ENCODE measurements at places on chromosomes 1 and 21.

GRCh38 chr1:11051781-11052511 lies 4.9 kb upstream of the MASP2 start:
- DNase-seq, result no peak

DNA sequence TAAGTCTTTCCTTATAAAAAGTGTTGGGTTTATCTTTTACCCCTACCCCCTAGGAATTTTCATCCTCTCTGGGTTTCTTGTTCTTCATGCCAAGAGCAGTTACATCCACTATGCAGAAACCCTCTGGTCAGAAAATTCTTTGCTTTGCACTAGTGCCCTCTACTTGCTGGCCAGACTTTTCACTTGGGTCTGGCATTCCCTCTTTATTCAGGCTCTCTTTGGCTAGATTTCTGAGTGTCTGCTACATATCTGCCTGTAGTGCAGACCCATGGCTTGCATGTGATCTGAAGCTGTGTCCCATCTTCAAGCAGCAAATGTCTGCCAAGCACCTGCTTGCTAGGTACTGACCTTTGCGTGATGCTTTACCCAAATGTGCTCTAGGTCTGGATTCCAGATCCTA lies 237.0 kb downstream of the GPATCH2 start:
- peak; percentile 14 for DNase-seq

GRCh38 chr1:44020464-44020863 lies 10.8 kb downstream of the SLC6A9 start:
- DNase-seq, result no peak

- peak; percentile 45 for DNase-seq
Observed at GRCh38 chr1:29258189-29258975, 22.1 kb downstream of the PTPRU start.
